SIG-M5 (cell line): ENCODE measurements at places on chromosomes 2 and 18.

DNA sequence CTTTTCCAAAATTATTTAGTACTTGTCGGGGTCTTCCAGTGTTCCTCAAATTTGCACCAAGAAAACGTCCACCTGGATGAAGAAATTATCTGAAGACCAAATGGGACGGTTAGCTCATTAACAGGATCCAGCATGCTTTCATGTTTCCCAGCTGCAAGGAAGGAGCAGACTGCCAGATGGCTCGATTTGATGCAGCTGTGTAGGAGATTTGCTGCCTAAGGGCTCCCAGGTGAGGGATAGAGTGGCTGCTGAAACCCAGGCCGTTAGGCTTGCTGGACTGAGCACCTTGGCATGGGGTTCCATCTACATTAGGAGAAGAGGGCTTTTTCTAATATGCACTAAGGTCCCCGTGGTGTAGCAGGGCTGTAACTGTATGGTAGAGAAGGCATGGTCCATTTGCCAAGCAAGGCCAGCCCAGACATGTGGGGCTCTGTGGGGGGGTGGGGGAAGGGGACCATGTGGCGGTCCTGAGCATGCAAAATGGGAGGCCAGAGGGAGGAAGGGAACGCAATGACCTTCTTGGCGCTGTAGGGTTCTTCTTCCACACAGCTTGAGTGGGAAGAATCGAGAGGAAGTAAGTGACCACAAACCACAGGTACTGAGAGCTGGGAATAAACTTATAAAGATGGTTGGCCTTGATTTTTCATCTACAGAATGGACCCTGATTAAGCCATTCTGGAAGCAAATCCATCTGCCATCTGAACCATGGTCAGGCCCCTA is 144.0 kb downstream of the TMEM163 start:
- DNase-seq, result no peak

DNA sequence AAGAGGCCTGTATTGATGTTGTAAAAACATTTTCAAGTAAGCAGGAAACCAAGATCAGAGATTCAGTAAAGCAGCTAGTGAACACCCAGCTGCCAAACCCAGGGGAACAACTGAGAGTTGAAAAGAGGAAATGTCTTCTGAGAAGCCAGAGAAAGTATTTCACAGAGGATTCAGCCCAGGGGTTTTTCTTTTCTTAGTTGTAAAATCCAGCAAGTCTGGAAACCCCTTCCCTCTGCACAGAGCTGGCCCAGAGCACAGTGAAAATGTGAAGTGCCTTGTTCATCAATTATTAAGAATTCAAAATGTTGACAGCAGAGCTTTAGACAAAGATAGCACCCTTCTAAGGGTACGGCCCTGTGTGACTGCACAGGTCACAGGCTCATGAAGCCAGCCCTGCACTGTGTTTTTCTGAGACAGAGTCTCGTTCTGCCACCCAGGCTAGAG is 28.4 kb downstream of the AFF3 start:
- no peak for DNase-seq

- DNase-seq, result no peak
Measured at GRCh38 chr2:59754011-59754735, 799.3 kb downstream of the BCL11A start.

- DNase-seq, result no peak
Measured at GRCh38 chr2:236997069-236997715, 88.5 kb upstream of the COPS8 start.

DNA sequence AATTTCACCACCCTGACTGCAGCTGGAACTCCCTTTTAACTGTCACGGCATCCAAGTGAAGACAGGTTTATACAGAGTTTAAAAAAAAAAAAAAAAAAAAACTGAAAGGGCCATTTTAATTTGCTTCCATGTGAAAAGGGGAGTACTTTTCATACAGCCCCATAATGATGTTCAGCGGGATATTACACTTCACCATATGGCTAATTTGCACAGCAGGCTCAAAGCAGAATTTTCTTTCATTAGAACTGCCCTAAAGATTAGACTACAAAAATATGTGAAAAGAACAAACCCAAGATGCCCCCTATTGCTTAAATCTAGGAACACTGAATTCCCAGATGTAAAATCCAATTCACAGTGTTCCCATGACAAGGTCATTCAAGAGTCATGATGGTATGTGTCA is 301.8 kb downstream of the EXOC6B start:
- no peak for DNase-seq

- no peak for DNase-seq
Measured at GRCh38 chr2:1614564-1614963, 129.8 kb downstream of the PXDN start.

GRCh38 chr2:177625744-177626650 is 233.4 kb downstream of the AGPS start:
- DNase-seq, result no peak

GRCh38 chr2:221635949-221636348 is 63.8 kb upstream of the EPHA4 start:
- DNase-seq, result no peak

GRCh38 chr2:216959433-216959832 is 99.6 kb upstream of the TNP1 start:
- DNase-seq, result no peak

DNA sequence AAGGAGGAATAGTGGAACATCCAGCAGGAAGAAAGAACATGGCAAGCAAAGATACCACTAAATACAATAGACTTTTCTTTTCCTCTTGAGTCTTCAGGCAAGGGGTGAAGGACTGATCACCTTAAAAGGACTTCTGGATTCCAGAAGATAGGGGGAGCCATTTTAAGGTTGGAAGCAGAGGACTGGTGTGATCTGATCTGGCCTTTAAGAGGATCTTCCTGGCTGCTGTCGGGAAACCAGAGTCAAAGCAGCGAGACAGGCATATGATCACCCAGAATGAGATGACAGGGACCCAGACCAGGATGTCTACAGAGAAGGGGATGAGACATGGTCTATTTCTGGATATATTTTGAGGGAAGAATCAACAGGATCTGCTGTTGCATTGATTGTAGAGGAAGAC is 558.0 kb downstream of the STK39 start:
- no peak for DNase-seq

DNA sequence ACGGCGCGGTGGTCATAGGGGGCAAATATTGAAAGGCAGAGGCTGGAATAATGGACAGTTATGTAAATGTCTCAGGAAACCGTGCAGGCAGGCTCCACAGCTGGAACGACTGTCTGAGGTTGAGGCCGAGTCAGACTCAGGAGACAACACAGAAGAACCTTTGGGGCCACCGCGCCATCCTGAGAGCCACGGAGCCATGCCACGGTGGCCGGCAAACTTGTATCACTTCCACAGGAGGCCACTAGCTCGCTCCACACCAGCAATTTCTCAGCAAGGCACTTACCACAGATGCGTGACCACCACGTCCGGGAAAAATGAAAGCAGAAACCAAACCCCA is 156.7 kb upstream of the SALL3 start:
- no peak for DNase-seq

DNA sequence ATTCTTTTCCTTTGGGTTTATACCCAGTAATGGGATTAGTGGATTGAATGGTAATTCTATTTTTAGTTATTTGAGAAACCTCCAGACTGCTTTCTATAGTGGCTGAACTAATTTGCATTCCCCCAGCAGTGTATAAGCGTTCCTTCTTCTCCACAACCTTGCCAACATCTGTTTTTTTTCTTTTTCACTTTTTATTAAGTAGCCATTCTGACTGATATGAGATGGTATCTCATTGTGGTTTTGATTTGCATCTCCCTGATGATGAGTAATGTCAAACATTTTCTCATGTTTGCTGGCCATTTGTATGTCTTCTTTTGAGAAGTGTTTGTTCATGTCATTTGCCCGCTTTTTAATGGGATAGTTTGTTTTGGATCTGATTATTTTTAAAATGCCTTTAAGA is 64.1 kb upstream of the MEIS1 start:
- DNase-seq, result no peak

- no peak for DNase-seq
Measured at GRCh38 chr2:117551858-117552257, 262.6 kb upstream of the DDX18 start.

- DNase-seq, result no peak
Measured at GRCh38 chr2:60366135-60366712, 187.2 kb downstream of the BCL11A start.

DNA sequence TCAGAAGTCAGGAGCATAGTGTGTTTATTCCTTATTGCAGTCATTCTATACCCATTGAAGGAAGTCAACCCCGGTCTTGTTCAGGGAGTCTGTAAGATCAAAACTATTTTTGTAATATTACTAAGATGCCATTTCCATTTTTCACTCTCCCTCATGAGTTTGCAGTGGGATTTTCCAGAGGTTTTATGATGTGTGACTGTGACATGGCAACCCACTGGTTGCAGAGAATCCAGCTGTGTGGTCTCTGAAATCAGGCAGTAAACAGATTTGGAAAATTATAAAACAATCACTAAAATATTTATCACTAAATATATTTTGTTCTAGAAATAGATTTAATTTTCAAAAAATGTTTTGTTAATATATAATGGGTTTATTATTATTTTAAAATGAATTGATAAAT is 38.1 kb downstream of the DLGAP1 start:
- DNase-seq, result no peak

DNA sequence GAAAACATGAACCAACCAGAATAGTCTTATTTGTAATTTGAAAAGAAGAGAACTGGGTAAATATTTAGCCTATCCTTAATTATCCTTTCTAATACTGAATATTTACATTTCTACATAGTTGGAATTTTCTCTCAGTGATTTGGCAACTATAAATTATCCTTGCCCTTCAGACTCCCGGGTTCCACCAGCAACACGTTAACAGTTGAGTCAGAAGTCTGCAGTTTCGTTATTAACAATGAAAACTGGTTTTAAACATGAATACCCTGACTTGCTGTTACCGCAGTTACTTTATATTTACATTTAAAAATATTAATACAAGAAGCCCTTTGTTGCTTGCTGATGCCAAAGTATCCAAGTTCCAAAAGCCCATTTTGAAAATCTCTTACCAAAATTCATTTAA is 673.0 kb downstream of the ARHGAP15 start:
- DNase-seq, result no peak

- no peak for DNase-seq
Measured at GRCh38 chr2:189018631-189019030, 44.5 kb downstream of the COL3A1 start.

GRCh38 chr18:36580266-36580665 is 248.5 kb downstream of the TPGS2 start:
- no peak for DNase-seq
